MG63 (cell line): ENCODE measurements at places on chromosomes 1 and 21. TPM values are rescaled to one million over a fixed set of nuclear protein-coding genes. Genes with fewer than 3 reads are reported as not detected.

DNA sequence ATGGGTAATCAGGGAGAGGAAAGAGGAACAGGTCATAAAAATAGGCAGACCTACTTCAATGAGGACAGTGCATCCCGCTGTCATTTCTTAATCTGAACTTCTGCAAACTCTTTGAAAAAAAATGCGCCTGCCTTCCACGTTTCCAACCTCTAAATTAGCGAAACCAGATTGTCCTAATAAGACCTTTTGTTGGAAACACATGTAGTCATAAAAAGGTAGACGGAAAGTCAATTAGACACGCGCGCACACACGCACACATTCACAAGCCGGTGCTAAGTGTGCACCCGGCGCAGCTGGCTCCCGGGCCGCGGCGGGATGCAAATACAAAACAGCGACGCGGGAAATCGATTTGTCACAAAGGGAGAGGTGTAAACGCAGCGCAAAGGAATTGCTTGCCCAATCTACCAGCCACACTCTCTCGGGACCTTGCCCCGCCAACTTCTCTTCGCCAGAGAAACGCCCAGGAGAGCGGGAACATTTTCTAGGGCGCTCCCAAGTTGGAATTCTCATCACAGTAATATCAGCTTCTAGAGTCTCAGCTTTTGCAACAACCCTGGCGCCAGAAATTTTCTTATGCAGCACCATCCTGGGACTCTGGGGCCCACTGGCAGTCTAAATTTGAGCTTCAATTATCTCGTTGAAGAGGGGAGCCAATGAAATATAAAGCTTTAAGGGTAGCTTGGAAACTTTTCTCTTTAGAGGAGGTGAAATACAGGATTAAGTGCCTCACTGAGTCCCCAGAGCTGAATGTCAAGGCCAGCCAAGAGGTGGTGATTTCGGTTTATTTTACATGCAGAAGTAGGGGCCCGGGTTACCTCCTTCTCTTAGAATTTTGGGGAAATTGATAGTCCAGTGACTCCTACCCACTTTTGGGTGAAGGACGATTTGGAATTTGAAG lies 4.5 kb downstream of the PRRX1 start:
- peak; percentile 23 for DNase-seq

DNA sequence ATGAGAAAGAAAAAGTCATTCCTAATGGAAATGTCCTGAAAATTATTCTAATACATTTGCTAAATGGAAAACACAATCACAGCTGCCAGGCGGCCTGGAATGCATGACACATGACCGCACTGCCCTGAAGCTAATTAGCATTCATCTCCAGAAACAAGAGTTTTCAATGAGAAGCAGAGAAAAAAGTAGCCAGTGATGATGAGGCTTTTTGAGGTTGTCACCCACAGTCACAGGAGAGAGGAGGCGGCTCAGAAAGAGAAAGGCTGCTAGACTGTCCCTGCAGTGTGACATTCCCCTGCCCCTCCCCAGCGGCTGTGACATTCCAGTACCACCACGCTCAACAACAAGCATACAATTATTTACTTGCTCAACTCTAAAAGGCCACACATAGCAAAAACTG lies 122.9 kb upstream of the KRTAP19-8 start:
- peak; percentile 20 for DNase-seq

DNA sequence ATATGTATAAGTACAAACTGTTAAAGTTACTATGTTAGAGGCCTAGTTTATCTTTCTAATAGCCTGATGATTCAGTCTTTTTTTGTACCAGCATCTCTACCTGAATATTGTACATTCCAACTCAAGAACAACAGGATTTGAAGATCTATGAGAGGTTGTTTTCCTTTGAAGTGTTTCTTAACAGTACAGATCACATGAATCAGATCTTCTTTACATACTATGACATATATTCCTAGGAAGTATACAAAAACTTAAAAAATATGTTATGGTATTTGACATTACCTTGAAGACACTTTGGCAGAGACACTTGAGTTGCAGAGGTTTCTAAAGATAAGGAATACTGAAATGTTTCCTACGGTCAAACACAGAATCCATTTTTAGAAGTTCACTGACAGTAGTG lies 1280.9 kb downstream of the KCNT2 start:
- DNase-seq: no peak

- no peak for DNase-seq
Observed at GRCh38 chr1:156422602-156423091, 53.6 kb downstream of the RHBG start.

DNA sequence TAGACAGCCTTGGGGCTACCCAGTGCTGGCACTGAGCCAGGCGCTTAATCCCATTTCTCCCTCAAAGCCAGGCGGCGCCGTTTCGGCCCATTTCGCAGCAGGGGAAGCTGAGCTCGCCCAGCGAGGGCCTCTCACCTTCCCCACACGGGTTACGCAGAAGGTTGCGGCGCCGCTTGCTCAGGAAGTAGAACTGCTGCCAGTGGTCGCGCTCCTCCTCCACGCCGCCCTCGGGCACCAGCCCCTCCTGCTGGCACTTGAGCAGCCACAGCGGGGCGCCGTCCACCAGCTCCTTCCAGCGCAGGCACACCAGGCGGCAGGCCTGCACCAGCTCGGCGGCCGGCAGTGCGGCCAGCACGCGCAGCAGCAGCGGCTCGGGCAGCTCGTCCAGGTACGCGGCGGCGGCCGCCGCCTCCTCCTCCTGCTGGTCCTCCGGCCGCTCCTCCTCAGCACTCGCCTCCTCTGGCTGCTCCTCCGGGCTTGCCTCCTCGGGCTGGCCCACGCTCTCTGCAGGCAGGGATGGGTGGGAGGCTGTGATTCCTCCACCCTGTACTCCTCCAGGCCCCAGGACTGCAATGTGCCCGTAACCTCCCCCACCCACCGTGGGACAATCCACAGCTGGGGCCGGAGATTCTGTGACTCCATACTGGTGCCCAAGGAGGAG lies 3.8 kb downstream of the FBXO2 start:
- DNase-seq: peak; percentile 65

DNA sequence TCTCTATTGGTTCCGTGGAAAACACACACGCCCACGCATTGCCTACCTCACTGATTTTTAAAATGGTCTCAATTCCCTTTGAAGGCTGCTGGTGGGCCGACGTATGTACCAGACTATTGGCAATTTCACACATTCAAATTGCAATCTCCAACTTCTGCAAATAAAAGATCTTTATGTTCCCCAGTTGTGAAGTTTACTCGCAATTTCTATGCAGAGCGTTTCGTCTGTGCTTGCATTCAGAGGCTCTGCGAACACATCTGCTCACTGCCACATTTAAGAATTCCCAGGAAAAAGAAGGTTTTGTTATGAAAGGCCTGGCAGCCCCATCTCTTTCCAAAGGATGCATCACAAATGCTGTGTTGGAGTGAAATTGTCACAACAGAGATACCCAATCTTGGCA lies 288.0 kb upstream of the KAZN start:
- no peak for DNase-seq

GRCh38 chr21:42281181-42281680 lies 34.0 kb downstream of the TFF3 start:
- DNase-seq: no peak

DNA sequence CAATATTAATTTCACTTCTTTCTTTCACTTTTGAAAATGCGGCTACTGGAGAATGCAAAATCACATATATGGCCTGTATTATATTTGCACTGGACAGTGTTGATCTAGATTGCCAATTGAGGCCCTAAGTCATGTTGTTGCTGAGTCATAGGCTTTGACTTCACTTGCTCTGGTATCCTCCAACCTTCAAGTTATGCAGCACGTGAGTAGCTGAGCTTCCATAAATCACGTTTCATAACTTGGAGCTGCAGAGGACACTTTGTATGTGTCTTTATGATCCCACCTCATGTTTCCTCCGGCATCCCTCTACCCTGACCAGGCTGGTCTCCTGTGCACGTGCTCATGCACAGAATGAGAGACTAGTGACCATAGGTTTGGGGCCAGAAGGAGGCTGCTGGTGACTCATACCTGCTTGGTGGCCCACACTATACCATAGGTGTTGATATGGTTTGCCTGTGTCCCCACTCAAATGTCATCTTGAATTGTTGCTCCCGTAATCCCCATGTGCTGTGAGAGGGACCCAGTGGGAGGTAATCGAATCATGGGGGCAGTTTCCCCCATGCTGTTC lies 103.0 kb upstream of the TSPAN2 start:
- DNase-seq: no peak

DNA sequence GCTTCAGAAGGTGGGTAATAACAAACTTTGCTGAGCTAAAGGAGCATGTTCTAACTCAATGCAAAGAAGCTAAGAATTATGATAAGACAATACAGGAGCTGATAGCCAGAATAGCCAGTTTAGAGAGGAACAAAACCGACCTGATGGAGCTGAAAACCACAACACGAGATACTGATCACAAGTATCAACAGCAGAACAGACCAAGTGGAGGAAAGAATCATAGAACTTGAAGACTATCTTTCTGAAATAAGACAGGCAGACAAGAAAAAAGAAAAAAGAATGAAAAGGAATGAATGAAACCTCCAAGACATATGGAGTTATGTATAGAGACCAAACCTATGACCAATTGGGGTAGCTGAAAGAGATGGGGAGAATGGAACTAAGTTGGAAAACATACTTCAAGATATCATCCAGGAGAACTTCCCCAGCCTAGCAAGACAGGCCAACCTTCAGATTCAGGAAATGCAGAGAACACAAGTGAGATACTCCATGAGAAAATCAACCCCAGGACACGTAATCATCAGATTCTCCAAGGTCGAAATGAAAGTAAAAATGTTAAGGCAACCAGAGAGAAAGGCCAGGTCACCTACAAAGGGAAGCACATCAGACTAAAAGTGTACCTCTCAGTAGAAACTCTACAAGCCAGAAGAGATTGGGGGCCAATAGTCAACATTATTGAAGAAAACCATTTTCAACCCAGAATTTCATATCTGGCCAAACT lies 20.5 kb downstream of the CD84 start:
- DNase-seq: no peak

GRCh38 chr1:64960731-64961130 lies 5.6 kb downstream of the JAK1 start:
- no peak for DNase-seq

GRCh38 chr1:12601700-12602658 lies 16.0 kb downstream of the DHRS3 start:
- DNase-seq: peak; percentile 99

DNA sequence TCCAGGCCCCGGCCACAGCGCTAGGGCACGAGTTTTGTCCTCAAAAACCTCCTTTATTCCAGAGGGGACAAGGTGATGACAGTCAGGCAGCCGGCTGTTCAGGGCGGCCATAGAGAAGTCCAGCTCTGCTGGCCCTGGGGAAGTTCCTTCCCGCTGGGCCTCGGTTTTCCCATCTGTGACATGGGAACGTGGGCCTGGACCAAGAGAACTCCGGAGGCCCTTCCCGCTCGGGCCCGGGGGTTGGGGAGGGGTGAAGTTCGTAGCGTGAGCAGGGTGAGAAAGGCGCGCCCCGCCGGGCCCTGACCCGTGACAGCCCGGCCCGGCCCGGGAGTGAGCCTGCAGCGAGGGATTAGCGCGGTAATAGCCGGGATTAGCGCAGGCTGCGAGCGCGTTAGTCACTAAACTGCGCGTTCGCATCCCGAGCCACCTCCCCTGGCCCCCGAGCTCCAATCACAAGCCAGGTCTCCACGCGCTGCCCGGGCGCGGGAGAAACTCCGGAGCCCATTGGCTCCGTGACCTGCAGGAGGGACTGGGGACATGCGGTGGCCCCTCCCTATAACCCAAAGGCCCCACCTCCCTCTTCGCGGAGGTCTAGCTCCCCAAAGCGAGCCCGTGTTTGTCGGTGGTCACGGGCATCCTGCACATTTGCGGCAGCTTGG lies 29.8 kb upstream of the PADI2 start:
- no peak for DNase-seq

- no peak for DNase-seq
Observed at GRCh38 chr1:160114085-160114484, 1.5 kb upstream of the ATP1A2 start.

DNA sequence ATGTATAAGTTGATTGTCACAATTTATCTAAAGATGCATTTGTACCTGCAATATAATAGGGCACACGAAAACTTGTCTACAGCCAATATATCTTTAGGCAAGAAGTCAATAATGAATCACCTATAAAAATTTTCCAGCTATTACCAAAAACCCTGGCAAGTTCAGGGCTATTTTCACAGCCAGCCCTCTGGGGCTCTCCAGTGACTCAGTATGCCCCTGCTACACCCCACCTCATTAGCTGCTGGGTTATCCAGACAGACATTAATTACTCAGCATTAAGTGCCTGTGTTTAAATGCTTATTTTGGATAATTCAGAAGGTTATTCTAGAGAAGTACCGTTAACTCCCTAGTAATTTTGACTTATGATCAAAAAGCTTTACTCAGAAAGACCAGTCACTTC lies 220.2 kb downstream of the TBX15 start:
- DNase-seq: peak; percentile 79

- DNase-seq: no peak
Observed at GRCh38 chr1:199472018-199472417, 555.5 kb upstream of the NR5A2 start.

DNA sequence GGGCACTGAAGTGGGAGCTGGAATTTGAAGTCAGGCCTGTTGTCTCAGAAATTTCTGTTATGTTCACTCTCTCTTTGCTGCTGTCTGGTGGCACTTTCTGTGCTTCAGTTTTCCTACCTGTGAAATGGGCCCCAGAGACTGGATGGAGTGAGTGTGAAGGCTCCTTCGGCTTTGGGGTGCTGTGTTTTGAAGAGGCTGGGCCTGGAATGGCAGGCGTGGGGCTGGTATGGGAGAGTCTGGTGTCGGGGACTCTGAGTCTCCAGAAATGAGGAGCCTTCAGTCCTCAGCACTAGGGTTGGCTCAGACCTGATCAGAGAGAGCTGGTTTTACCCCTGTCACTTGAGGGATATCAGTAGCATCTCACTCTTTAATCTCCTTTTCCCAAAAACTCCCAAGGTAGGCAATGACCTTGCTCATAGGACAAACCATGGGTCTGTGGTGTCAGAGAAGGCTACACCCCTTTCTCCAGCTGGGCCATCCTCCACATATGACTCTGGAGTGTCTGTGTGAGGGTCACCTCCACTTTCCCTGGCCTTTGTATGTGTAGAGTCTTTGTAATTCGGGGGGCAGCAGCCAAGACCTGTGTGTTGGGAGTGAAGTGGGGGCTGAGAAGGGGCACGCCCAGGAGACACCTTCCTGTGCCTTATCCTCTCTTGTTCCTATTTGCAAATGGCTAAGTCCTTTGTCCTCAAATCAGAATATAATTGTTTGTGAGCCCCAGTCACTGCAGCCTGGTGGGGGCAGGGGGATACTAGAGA lies 279.9 kb downstream of the PTPRU start:
- DNase-seq: no peak

NBPF6 gene
- 0.13 and 0.35 TPM in 2 replicates for total RNA-seq

SPATA46 gene
- not detected in 2 replicates for total RNA-seq

SCYL3 gene
- total RNA-seq: 4.4 TPM in 2 replicates

MYOG gene
- total RNA-seq: not detected in 2 replicates

AADACL4 gene
- not detected in 2 replicates for total RNA-seq

NTNG1 gene
- 0.13 TPM in 1 of 2 replicates, not detected in the other for total RNA-seq

KTI12 gene
- total RNA-seq: 11.1 and 15.6 TPM in 2 replicates

TNFRSF18 gene
- total RNA-seq: not detected in 2 replicates

GJA8 gene
- total RNA-seq: not detected in 2 replicates
